ENCODE measurements at places on chromosomes 1 and 21.

DNA sequence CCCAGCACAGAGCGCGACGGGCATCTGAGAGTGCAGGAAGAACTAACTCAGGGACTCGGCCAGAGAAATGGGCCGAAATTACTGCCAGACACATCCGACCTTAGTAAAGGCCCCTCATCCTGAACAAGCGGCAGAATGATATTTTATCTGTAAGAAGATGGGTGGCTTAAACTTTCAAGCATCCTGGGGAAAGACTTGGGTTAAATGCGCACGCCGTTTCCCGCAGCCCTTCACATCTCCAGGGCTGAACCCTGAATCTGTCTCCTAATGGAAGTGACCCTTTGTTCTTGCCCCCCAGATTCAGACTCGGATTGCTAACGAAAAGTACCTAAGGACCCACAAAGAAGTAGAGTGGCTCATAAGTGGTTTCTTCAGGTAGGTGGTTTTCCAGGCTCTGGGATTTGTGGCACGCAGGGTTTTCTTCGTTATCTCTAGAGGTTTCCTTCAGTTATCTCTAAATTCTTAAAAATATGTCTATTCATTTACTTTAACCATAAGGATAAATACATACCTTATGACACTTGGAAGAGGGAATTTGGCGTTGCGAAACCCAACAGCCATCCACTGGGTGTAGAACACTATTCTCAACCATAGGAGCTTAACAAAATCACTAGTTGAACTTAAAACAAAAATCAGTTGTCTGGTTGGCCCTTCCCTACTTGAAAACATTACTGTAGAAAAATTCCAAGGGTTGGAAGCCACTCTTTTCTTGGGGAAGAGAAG is 627 bp downstream of the RIIAD1 start:
- DNase-seq, result no peak

DNA sequence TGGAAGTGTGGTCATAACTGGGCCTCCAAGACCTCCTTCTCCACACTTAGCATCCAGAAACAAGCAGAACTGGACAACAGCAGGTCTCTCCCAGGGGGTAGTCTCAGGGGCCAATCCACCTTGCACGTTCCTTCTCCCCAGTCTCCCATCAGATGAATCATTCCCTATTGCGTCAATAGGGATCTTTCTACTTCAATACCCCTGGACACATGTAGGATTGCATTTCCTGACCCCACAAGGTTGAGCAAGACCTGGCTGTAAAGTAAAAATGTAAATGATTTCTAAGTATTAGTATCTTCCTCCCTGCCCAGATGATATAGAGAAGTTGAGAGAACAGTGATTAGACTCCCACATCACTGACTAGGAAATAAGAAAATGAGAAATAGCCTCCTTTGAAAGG is 224.5 kb upstream of the CSF3R start:
- no peak for DNase-seq

DNA sequence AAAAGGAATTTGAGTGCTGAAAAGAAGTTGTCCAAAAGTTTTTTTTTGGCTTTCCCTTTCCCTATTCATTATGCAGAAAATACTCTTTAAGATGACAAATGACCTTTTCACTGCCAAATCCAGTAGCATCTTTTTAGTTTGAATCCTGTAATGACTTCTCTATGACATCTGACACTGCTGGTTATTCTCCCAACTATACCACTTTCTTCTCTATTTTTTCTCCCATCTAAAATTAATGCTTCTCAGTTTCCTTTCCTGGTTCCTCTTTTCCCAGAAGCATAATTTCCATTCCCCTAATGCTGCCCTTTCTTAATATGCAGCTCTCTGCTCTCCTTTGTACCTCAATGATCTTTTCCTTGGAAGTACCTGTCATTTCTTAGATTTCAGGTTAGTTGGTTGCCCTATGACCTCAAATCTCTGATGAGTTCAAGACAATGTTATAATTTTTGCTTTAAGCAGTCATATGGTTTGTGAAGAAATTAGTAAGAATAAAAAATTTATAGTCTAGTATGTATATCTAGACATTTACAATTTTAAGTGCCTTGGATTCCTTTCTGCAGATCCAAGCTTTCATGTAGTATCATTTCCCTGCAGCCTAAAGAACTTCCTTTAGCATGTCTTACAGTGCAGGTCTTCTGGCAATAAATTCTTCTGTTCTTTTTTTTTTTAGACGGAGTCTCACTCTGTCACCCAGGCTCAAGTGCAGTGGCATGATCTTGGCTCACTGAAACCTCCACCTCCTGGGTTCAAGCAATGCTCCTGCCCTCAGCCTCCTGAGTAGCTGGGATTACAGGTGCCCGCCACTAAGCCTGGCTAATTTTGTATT is 150.8 kb downstream of the CDC42BPA start:
- DNase-seq, result no peak

- DNase-seq, result no peak
Observed at GRCh38 chr1:190474650-190475211, 2.9 kb downstream of the BRINP3 start.

DNA sequence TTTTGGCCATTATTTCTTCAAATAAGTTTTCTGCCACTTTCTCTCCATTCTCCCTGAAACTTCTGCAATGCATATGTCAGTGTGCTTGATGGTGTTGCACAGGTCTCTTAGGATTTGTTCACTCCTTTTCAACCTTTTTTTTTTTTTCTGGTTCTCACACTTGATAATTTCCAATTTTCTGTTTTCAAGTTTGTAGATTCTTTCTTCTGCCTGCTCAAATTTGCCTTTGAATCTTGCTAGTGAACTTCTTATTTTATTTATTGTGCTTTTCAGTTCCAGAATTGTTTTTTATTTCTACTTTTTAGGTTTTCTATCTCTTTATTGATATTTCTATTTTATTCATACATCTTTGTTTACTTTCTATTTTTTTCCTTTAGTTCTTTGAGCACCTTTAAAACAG is 48.4 kb upstream of the PTPRC start:
- no peak for DNase-seq

DNA sequence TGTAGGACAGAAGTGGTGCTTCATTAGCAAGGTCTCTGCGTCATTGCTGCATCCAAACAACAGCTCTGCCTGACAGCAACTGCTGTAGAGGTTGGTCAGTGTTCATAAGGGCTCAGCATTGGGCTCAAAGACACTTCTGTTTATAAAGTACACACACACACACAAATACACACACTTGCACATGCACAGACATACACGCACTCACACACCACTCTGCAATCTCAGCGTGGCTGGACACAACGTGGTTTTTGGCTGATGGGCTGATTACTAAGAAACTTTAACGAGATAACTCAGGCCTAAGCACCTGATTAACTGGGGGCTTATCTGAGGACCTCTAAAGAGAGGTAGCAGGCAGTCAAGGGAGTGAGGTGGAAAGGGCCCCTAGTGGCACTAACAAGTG is 20.4 kb downstream of the CAMK1G start:
- no peak for DNase-seq

DNA sequence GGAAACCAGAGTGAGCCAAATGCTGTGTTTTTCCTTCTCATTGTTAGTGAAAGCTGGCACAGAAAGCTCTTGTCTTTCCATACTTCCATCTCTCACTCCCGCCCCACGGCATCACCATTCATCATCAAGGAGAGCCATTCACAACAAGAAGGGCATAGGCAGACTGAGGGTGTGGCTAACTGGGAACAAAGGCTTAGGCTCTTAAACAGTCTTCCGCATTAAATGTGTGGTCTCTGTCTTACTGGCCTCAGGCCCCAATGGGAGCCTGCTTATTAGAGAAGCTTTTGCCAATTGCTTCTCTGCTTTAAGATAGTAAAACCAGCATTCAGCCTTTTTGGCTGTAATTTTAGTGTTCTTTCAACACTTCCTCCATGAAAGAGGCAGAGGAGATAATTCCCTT is 51.4 kb downstream of the TNFSF18 start:
- no peak for DNase-seq

- no peak for DNase-seq
Observed at GRCh38 chr1:203763505-203763904, 1.5 kb upstream of the LAX1 start.

GRCh38 chr1:1011396-1011949 is 1.8 kb upstream of the ISG15 start:
- no peak for DNase-seq

- DNase-seq, result no peak
Observed at GRCh38 chr1:9729523-9729922, 78.0 kb downstream of the PIK3CD start.

- no peak for DNase-seq
Observed at GRCh38 chr1:78255383-78255782, 209.6 kb downstream of the GIPC2 start.

GRCh38 chr1:216222288-216222687 is 201.0 kb downstream of the USH2A start:
- DNase-seq, result no peak

GRCh38 chr1:107153014-107153413 is 12.2 kb downstream of the NTNG1 start:
- DNase-seq, result no peak

DNA sequence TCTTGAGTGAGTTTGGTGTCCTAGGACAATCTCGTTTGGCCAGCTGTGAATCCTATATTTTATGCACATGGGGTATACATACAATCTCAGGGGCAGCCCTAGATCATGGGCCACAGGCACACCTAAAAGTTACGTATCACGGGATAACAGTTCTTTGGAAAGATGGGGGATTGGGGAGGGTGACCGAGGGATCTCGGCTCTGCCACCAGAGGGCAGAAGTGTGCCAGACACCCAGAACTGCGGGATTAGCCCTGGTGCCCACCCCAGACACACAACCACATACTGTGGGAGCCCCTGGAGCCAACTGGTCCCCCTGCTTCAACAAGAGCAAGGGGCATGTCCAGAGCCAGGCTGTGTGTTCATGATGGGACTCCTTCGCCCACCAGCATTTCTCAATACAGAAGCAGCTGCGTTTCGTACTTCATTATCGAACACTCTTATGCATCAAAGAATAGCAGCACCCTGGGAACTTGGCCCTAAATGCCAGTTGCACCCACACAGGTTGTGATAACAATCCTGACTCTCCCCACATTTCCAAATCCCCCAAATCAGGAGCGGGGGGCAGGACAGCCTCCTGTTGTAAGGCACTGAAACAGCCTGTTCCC is 37.4 kb downstream of the TMCO4 start:
- no peak for DNase-seq

Measured in T-cell (primary cell).